ENCODE measurements at places on chromosomes 1 and 21. TPM values are rescaled to one million over a fixed set of nuclear protein-coding genes. Genes with fewer than 3 reads are reported as not detected.

The DNASE2B gene
- total RNA-seq = not detected

The B3GALT2 gene
- total RNA-seq = 0.08 TPM

The MANEAL gene
- total RNA-seq = 3.9 TPM

The OR6N1 gene
- total RNA-seq = not detected

The KCNA2 gene
- 0.57 TPM for total RNA-seq

The ABCD3 gene
- 33.0 TPM for total RNA-seq

The ZBTB8B gene
- not detected for total RNA-seq

The FMN2 gene
- 0.35 TPM for total RNA-seq

DNA sequence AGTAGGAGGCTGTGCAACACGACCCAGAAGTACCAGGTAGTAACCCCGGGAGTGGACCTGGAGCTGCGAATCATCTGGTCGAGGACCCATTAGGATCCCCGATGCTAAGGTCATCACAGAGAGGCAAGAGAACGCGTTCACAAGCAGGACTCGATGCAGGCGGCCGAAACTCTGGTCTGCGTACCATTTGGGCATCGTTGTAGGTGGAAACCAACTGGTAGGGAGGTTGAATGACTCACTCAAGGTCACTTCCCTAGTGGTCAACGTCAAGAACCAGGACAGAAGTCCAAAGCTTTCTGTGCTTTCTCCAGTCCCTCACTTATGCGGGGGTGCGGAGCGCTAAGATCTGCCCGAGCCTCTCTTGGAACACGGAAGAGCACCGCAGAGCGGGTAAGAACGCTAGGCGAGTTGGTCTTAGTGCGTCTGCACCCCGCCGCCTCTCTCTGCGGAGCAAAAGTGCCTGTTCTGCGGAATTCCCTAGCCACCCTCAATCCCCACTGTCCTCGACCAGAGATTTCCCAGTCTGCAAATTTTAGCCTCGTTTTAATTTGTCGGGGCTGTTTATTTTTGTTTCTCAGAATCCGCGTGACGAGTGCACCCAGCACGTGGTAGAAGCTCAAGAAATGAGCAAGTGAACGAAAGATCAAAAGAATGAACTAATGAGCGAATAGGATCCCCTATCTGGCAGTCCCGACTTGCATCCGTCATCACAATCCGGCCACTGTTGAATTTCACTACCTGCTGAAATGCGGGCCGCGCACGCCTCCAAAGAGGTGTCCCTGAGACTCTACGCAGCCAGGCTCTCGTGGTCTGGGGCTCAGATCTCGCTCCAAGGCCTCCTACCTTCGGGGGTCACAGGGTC is 12.2 kb downstream of the HLX start:
- no peak overlapping the region for H3K4me3 ChIP-seq
- H3K27me3 ChIP-seq = peaks cover 42% of the 10 kb centered on the region
- no peaks in the 10 kb centered on the region for H3K36me3 ChIP-seq
- H3K4me1 ChIP-seq = peaks cover 38% of the 10 kb centered on the region
- DNase-seq = no peak

GRCh38 chr1:6245086-6245868 is 1.3 kb downstream of the HES3 start:
- H3K36me3 ChIP-seq = no peaks in the 10 kb centered on the region
- no peak overlapping the region for H3K27ac ChIP-seq
- DNase-seq = no peak
- H3K4me1 ChIP-seq = peaks cover 29% of the 10 kb centered on the region
- peak overlapping the region; percentile 18 for H3K4me3 ChIP-seq

DNA sequence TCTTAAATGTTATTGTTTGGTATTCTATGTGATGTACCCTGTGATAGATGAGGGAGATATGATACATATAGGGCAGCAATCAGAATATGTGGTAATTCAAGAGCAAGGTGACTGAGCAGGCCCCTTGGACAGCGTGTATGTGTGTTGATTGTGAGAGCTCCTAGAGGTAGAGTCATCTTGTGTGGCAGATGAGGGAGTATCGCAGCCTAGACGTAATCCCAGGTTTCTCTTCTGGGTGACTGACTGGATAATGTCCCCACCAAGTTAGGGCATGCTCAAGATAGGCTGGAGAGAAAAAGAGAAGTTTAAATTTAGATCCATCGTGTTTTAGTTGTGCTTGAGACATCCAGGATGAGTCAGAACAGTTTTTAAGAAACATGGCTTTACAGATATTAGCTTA is 185.3 kb downstream of the ZP4 start:
- H3K27me3 ChIP-seq = no peaks in the 10 kb centered on the region
- H3K4me3 ChIP-seq = no peak overlapping the region
- no peaks in the 10 kb centered on the region for H3K4me1 ChIP-seq
- no peak for DNase-seq
- H3K36me3 ChIP-seq = no peaks in the 10 kb centered on the region

- peaks cover 27% of the 10 kb centered on the region for H3K36me3 ChIP-seq
- no peak for DNase-seq
- H3K4me1 ChIP-seq = peaks cover 3% of the 10 kb centered on the region
- H3K27ac ChIP-seq = no peak overlapping the region
- H3K4me3 ChIP-seq = no peak overlapping the region
These were observed 29.7 kb downstream of the ACP6 start for GRCh38 chr1:147640553-147641165.

- H3K27ac ChIP-seq = no peak overlapping the region
- H3K4me3 ChIP-seq = no peak overlapping the region
- H3K27me3 ChIP-seq = no peaks in the 10 kb centered on the region
- no peak for DNase-seq
- H3K4me1 ChIP-seq = no peaks in the 10 kb centered on the region
These were observed 287.5 kb downstream of the HLX start for GRCh38 chr1:221166559-221167318.

DNA sequence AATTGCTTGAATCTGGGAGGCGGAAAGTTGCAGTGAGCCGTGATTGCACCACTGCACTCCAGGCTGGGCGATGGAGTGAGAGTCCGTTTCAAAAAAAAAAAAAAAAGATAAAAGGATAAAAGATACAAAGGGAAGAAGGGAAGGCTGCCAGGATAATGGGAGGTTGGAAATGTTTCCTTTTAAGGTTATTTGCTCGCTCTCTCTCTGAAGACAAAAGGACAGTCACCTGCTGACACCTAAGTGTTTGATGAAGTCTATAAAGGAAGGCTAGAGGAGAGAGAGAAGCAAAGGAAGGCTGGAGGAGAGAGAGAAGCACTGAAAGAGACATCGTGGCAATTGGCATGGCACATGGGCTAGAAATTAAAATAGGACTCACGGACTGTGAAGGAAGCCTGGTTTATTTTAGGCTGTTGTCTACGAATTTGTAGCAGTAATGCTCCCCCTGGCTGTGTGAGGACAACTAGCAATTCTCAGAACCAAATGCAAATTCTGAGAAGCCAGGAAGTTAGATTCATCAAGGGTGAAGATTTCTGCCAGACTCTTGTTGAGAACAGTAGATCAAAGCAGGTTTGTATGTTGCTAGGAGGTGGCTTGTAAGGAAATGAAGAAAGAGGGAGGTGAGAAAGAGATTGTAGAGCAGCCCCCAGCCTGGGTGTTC is 154.2 kb downstream of the ZP4 start:
- H3K4me3 ChIP-seq = no peak overlapping the region
- H3K4me1 ChIP-seq = no peaks in the 10 kb centered on the region
- no peak for DNase-seq
- no peak overlapping the region for H3K27ac ChIP-seq
- no peaks in the 10 kb centered on the region for H3K27me3 ChIP-seq
- H3K36me3 ChIP-seq = no peaks in the 10 kb centered on the region

GRCh38 chr1:79128722-79129121 is 122.2 kb upstream of the ADGRL4 start:
- no peaks in the 10 kb centered on the region for H3K4me1 ChIP-seq
- H3K27me3 ChIP-seq = no peaks in the 10 kb centered on the region

GRCh38 chr1:43067233-43067745 is 104.8 kb downstream of the EBNA1BP2 start:
- H3K4me3 ChIP-seq = no peak overlapping the region
- H3K36me3 ChIP-seq = no peaks in the 10 kb centered on the region
- peaks cover 30% of the 10 kb centered on the region for H3K4me1 ChIP-seq

GRCh38 chr1:169886931-169887330 is 6.8 kb downstream of the SCYL3 start:
- DNase-seq = no peak
- no peak overlapping the region for H3K4me3 ChIP-seq
- no peaks in the 10 kb centered on the region for H3K27me3 ChIP-seq
- no peaks in the 10 kb centered on the region for H3K36me3 ChIP-seq

DNA sequence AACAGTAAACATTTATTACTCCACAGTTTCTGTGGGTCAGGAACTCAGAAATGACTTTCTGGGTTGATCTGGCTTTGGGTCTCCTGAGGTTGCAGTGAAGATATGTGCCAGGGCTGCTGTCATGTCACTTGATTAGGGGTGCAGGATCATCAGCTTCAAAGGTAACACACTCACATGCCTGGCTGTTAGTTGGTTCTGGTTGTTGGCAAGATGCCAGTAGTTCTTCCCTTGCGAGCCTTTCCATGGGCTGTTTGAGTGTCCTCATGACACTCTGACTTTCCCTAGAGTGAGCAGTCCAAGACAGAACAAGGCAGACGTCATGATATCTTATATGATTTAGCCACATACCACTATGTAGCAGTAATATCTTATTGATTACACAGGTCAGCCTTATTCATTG is 1.8 kb downstream of the SWT1 start:
- H3K36me3 ChIP-seq = no peaks in the 10 kb centered on the region
- no peak overlapping the region for H3K4me3 ChIP-seq
- no peak overlapping the region for H3K27ac ChIP-seq
- no peak for DNase-seq
- peaks cover 13% of the 10 kb centered on the region for H3K4me1 ChIP-seq

GRCh38 chr21:41830764-41831452 is 48.2 kb downstream of the PRDM15 start:
- no peaks in the 10 kb centered on the region for H3K4me1 ChIP-seq
- no peak for DNase-seq
- no peak overlapping the region for H3K27ac ChIP-seq
- peaks cover 12% of the 10 kb centered on the region for H3K36me3 ChIP-seq

- no peaks in the 10 kb centered on the region for H3K27me3 ChIP-seq
- H3K36me3 ChIP-seq = no peaks in the 10 kb centered on the region
- no peak overlapping the region for H3K4me3 ChIP-seq
- H3K27ac ChIP-seq = no peak overlapping the region
These were observed 13.3 kb downstream of the FBXO42 start for GRCh38 chr1:16338961-16339360.

- H3K36me3 ChIP-seq = no peaks in the 10 kb centered on the region
- H3K27ac ChIP-seq = no peak overlapping the region
- H3K27me3 ChIP-seq = no peaks in the 10 kb centered on the region
- DNase-seq = no peak
- no peak overlapping the region for H3K4me3 ChIP-seq
- no peaks in the 10 kb centered on the region for H3K4me1 ChIP-seq
These were observed 364.9 kb downstream of the MATN1 start for GRCh38 chr1:30358500-30358899.

- H3K27me3 ChIP-seq = no peaks in the 10 kb centered on the region
- no peaks in the 10 kb centered on the region for H3K4me1 ChIP-seq
- H3K27ac ChIP-seq = no peak overlapping the region
- DNase-seq = no peak
These were observed 55.8 kb downstream of the FBXO2 start for GRCh38 chr1:11598461-11598860.

- no peak overlapping the region for H3K4me3 ChIP-seq
- H3K27me3 ChIP-seq = peaks cover 33% of the 10 kb centered on the region
- DNase-seq = no peak
- H3K4me1 ChIP-seq = no peaks in the 10 kb centered on the region
- H3K27ac ChIP-seq = peak overlapping the region; percentile 3
- H3K36me3 ChIP-seq = no peaks in the 10 kb centered on the region
These were observed 210.3 kb downstream of the SETD4 start for GRCh38 chr21:35850029-35850428.

DNA sequence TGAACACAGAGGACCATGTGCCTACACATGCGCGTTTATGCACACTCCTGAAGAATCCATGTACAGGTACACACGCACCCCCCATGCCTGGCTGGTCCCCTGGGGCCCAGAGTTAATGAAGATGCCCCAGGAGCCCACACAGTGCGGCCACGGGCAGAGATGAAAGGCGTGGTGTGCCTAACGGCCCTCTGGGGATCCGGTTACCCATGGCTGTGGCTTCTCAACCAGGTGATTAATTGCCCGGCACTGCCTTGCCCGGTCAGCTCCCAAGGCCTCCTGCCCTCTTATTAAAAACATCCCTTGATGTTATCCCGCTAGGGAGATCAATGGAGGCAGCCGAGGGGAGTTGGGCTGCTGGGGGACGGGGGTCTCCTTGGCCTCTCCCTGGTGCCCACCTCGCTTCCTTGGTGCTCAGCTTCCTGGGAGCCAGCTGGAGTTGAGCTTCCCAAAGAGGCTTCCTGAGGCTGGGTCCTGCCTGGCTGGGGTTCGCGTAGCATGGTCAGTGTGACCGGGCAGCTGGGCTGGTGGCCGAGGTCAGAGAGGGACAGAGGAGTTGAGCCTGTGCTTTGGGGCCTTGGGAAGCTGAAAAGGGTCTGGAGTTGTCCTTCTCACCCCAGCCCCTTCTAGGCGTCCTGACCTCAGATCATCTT is 75.0 kb upstream of the WNT4 start:
- no peak overlapping the region for H3K27ac ChIP-seq
- H3K36me3 ChIP-seq = no peaks in the 10 kb centered on the region
- no peaks in the 10 kb centered on the region for H3K27me3 ChIP-seq

DNA sequence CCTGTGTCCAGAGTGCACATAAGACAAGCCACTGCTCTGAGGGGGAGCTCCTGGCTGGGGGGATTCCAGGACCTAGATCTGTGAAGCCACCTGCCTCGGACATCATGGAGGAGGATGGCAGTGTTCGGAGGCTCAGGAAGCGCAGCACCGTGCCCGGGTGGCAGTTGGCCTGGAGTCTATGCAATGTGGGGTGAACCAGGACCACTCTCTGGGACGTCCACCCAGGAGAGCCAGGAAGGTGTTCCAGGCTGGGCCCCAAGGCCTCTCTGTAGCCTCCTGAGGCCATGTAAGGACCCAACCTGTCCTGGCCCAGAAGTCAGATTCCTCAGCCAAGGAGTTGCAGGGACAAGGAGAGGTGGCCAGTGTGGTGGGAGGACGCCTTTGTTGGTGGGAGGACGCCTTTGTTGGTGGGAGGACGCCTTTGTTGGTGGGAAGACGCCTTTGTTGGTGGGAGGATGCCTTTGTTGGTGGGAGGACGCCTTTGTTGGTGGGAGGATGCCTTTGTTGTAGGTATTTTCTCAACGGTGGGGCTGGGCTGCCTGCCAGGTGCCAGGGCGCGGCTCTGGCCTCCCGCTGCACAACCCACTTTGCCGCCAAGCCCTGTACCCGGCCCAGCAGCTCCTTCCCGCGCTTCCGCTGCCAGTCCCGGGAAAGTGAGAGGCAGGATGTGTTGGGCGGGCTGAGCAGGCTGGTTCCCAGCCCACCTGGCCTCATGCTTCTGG is 30.6 kb upstream of the BMP8B start:
- H3K27me3 ChIP-seq = peaks cover 4% of the 10 kb centered on the region
- DNase-seq = no peak
- peak overlapping the region; percentile 74 for H3K27ac ChIP-seq
- no peak overlapping the region for H3K4me3 ChIP-seq

Data from esophagus squamous epithelium (tissue), 5 donors.